Renal cortex interstitium (tissue), 15 donors: ENCODE measurements at places on chromosomes 1 and 21. TPM values are rescaled to one million over a fixed set of nuclear protein-coding genes. Genes with fewer than 3 reads are reported as not detected.

- DNase-seq: no peak
Measured at GRCh38 chr1:109187127-109187526, 26.6 kb upstream of the SARS1 start.

GRCh38 chr1:85330214-85330631 lies 53.8 kb upstream of the BCL10 start:
- no peak for DNase-seq

- DNase-seq: no peak
Measured at GRCh38 chr1:221729771-221730330, 12.0 kb downstream of the DUSP10 start.

RCSD1 gene
- polyA plus RNA-seq: 13.2 TPM

- DNase-seq: no peak
Measured at GRCh38 chr21:35573472-35574374, 486.6 kb downstream of the SETD4 start.

RASSF5 gene
- polyA plus RNA-seq: 6.1 TPM

SDF4 gene
- polyA plus RNA-seq: 132 TPM

DNA sequence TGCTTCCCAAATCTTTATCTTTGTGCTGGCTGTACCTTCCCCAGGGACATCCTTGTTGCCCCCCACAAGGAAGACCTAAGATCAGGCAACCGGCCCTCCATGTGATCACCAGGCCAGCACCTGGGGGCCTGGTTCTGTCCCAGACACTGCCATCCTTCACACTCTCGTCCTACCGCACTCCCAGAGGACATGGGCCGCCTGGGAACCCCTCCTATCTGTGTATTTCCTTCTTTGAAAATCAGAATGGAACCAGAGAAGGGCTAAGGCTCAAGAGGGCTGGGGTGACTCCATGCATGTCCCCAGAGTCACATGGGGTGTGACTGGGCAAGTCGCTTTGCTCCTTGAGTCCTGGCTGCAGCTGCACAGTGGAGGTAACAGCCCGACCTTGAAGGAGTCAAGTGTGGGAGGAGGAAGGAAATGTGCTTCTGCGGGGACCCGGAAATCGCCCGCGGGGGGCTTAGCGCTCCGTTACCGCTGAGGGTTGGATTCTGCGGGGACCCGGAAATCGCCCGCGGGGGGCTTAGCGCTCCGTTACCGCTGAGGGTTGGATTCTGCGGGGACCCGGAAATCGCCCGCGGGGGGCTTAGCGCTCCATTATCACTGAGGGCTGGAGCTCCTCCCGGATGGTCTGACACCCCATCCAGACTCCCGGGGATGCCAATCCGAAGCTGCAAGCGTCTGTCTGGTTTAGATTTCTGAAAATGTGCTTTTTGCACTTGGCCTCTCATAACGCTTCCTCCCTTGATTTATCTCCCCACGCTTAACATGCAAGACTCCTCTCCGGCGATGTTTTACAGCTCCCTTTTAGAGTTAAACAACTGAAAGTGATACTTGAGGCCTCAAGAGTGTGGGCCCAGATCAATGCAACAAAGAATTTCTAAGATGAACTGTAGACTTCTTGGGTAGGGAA lies 278.9 kb downstream of the NPHP4 start:
- DNase-seq: no peak

HUNK gene
- polyA plus RNA-seq: 19.4 TPM

ATP5PF gene
- polyA plus RNA-seq: 252 TPM
